Natural killer cell treated with Interleukin-12 subunit alpha and Interleukin-12 subunit beta and Interleukin-15 and Interleukin-18, amount 100 ng/mL, for 72 hours (primary cell): ENCODE measurements at places on chromosomes 2 and 18. TPM values are rescaled to one million over a fixed set of nuclear protein-coding genes. Genes with fewer than 3 reads are reported as not detected.

Gene RFTN2
- not detected for total RNA-seq

- no peak for DNase-seq
Observed at GRCh38 chr2:176553685-176554100, 284.5 kb downstream of the MTX2 start.

- DNase-seq = no peak
Observed at GRCh38 chr2:135590619-135591260, 59.5 kb downstream of the R3HDM1 start.

GRCh38 chr2:39120521-39120770, 405 bp downstream of the SOS1 start:
- no peak for DNase-seq
